Aorta (tissue), 5 donors: ENCODE measurements at places on chromosomes 3 and 15. TPM values are rescaled to one million over a fixed set of nuclear protein-coding genes. Genes with fewer than 3 reads are reported as not detected.
A peak's percentile ranks its signal among the peaks of the same experiment; 100 is the strongest.

- peak; percentile 69 for DNase-seq
These were observed 504.2 kb upstream of the PROK2 start for GRCh38 chr3:72288955-72289691.

DNA sequence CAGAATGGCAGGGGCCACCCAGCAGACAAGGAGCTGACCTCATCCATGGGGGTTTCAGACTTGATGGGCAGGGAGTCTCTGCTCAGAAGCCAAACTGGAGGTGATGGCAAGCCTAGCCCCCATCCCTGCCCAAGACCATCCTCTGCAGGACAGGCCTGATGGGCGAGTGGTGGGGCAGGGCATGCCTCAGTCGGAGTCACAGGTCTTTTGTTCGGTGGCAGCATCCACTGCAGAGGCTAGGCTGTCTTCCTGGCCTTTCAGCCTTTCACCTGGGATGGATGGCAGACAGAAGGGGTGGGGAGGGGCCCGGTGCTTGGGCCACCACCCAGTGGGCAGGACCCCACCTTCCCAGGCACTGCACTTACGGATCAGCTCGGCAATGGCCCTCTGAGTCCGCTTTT, 44.4 kb downstream of the PTH1R start:
- peak; percentile 26 for DNase-seq

GRCh38 chr3:25454005-25454927, 26.2 kb downstream of the RARB start:
- DNase-seq, result no peak

- DNase-seq, result no peak
These were observed 24.1 kb downstream of the ZNF592 start for GRCh38 chr15:84772467-84772866.

- no peak for DNase-seq
These were observed 44.1 kb downstream of the STARD5 start for GRCh38 chr15:81279621-81280485.

DNA sequence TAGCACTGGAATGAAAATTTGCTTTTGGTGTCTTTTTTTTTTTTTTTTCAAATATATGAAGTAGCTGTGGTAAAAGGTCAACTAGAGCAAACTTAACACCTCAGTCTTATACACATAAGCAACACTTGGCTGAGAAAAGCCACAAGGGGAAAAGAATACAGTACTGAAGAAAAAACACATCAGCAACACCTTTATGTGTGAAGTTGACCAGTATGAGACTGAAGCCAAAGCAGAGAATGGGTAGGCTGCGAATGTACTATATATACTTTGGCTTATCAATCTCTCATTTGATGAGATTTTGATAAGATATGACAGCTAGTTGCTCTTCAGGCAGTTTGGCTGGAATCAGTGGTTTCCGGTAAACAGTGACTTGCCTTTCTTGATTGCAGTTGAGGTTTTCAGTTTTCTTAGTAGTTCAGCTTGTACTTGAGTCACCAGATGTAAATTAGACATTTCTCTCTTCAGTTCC, 22.0 kb upstream of the ZCWPW2 start:
- no peak for DNase-seq

GRCh38 chr3:120420928-120421551, 29.8 kb downstream of the FSTL1 start:
- no peak for DNase-seq

- peak; percentile 92 for DNase-seq
These were observed 31.9 kb upstream of the RAB6B start for GRCh38 chr3:133927540-133928066.

DNA sequence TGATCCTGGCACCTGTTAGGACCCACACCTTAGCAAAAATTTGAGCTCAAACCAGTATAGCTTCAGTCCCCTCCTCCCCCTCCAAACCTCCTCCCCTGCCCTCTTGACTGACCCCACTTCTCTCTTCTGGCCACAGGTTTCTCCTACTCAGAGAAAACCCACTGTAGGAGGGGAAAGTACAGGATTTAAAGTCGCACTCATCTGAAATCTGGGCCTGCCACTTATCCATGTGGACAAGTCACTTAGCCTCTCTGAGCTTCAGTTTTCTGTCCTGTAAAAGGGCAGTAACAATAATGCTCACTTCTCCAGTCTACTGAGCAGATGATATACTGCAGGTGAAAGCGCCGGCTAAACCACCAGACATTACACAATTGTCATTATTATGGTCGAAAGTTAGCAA, 142.7 kb downstream of the MEGF11 start:
- DNase-seq, result no peak

DNA sequence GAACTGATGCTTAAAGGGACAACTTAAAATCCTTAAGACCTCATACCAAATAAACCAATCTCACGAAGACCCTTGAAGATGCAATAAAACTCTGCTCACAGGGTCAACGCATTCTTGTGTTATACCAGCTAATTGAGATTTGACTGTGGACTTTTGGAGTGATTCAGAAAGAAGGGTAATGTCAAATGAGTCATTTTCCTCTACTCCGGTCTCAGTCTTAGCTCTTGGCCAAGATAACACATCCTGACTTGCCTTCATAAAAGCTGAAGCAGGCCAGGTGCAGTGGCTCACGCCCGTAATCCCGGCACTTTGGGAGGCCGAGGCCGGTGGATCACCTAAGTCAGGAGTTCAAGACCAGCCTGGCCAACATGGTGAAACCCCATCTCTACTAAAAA, 3.8 kb downstream of the PKM start:
- no peak for DNase-seq

The FSTL1 gene
- total RNA-seq, result 833 TPM

DNA sequence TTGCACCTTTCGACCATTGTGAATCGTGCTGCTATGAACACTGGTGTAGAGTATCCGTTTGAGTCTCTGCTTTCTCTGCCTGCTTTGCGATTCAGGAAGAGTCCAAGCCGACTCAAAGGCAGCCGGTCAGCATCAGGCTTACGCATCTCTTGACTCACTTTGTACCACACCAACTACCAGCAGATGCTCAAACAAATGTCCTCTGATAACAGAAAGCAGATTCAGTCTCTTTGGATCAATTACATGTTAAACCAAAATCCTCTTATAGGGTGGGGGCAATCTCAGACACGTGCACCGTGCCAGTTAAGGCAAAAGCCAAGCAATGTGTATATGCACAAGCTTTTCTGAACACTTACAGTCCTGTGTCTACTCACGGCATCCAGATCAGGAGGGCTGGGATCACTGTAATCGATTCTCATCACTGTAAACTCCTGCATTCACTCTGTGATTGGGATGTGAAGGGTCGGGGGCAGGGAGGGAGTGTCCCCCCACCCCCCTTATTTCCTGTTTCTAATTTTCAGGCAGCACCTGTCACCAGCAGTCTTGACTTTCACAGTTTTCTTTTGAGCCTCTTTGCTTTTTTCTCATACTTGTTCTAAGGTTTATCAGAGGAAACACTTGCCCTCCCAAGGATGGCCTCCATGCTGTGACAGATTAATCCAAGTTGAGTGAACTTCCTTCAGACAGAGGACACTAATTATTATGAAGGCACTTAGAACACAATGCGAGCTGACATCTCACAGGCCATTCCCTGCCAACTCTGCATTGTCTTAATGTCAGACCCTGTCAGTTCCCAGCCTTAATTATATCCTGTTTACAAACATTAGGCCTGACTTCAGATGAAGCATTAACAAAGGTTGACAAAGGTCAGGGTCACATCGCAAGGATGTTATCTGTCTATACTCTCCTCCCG, 153.5 kb downstream of the MECOM start:
- no peak for DNase-seq

DNA sequence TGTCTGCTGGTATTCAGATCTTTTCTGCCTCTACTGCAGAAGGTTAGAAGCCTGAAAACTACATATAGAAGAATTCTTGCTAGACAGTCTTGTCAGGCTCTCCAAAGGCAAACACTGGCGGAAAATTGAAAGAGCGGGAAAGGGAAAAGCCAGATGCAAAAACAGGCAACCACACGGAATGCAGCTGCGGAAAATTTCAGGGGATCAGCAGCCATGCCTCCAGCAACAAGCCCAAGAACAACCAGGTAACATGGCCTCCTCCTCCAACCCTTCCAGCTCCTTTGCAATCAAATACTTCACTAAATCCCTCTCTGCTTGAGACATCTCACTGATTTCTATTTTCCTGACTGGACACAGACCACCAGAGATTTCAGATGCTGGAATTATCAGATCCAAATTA, 9.6 kb downstream of the UBP1 start:
- DNase-seq, result no peak

GRCh38 chr3:23740517-23740965, 65.2 kb upstream of the UBE2E1 start:
- no peak for DNase-seq

DNA sequence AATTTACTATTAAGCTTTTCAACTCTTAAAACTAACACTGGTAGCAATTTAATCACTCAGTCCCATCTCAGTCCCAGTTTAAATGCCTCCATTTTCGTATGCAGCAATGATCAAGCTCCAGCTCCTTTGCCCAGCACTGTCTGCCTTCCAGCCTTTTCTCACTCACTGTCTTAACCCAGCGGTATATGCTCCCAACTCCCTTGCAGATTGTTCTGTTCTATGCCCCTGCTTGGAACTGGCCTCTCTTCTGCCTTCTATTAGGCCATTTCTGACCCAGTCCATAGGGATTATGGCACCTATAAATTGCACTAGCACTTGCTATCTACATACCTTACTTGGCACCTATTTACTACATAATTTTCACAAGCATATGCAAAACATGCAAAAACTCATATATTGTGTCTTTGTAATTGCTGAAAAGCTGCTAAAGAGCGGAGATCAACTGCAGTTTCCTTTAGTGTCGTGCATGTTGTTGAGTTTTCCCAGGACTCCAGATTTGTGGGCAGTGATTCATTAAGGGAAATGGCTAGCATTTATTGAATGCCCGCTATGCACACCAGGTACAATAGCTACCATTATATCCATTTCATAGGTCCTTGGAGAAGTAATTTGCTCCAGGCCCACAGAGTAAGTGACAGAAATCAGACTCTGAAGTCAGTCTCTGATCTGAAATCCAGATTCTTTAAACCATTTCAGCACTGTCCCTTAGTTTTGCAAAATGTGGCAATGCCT, 24.4 kb downstream of the CRBN start:
- DNase-seq, result no peak

- no peak for DNase-seq
These were observed 9.9 kb downstream of the ARL6IP5 start for GRCh38 chr3:69094467-69095205.

DNA sequence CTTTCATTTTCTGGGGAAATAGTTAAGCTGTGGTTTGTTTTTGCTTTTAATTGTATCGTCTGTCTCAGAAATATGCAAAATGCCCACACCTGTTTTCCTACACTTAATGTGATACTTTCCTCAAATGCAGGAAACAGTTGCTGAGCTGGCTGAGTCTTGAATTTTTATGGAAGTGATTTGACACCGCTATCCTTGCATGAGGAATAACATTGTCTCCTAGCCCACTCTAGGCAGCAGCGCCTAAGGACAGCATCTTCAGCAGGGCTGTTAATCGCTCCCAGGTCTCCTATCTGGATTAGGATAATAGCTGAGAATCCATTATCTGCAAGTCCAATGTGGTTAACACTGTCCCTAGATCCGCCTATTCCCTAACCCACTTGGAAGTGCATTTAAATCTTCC, 132.6 kb upstream of the NR2E3 start:
- no peak for DNase-seq

GRCh38 chr15:66394472-66394871, 7.8 kb downstream of the MAP2K1 start:
- no peak for DNase-seq

- DNase-seq, result no peak
These were observed 12.8 kb downstream of the MYZAP start for GRCh38 chr15:57604507-57604906.

- no peak for DNase-seq
These were observed 677.7 kb upstream of the NECTIN3 start for GRCh38 chr3:110393941-110394340.

The DCBLD2 gene
- 27.5 TPM for total RNA-seq

- DNase-seq, result no peak
These were observed 151.3 kb upstream of the NR2E3 start for GRCh38 chr15:71658827-71659729.

- no peak for DNase-seq
These were observed 269.8 kb downstream of the MBNL1 start for GRCh38 chr3:152538518-152538917.

DNA sequence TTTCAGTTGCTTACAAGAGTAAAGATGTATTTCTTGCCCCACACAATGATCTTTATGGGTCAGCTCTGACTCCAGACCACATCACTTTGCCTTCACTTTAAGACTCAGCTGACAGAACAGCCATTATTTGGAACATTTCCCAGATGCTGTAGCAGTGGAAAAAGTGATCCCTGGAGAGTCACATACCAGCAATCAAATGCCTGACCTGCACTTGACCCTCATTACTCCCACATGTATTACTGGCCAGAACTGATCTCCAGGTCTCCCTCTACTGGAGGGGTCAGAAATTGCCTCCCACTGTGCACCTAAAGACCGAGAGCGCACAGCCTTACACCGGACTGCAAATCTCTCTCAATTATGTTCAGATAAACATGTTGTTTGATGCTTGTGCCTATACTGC, 88.6 kb upstream of the ZNF385D start:
- no peak for DNase-seq

- DNase-seq, result no peak
These were observed 256.6 kb upstream of the ROPN1 start for GRCh38 chr3:124248471-124249028.

The FBN1 gene
- 167 TPM for total RNA-seq

DNA sequence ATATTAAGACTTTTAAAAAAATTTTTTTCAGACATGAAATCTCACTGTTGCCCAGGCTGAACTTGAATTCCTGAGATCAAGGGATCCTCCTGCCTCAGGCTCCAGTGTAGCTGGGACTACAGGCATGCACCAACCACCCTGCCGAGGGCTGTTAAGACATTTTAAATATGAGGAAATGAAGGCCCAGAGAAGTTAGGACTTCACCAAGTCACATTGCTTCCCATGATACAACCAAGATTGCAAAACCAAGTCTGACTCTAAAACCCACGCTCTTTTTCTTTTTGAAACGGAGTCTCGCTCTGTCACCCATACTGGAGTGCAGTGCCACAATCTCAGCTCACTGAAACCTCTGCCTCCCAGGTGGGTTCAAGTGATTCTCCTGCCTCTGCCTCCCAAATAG, 28.0 kb downstream of the PTPN9 start:
- DNase-seq, result no peak

The GP9 gene
- not detected for total RNA-seq

The CD200R1L gene
- not detected for total RNA-seq

The LTK gene
- 1.1 TPM for total RNA-seq

GRCh38 chr3:143562789-143563188, 285.5 kb downstream of the SLC9A9 start:
- DNase-seq, result no peak

The GOLGA8G gene
- total RNA-seq, result not detected

- DNase-seq, result no peak
These were observed 41.4 kb downstream of the SUMF1 start for GRCh38 chr3:4425707-4426106.
